Upper lobe of right lung (tissue), 1 donor: ENCODE measurements at places on chromosomes 7 and 10. TPM values are rescaled to one million over a fixed set of nuclear protein-coding genes. Genes with fewer than 3 reads are reported as not detected.

Gene HTR7
- 0.64 TPM for total RNA-seq

Gene ADCYAP1R1
- total RNA-seq, result 1.8 TPM

Gene SYT15
- total RNA-seq, result 45.4 TPM

Gene ZNF746
- 17.0 TPM for total RNA-seq

Gene CDNF
- total RNA-seq, result 0.61 TPM

Gene MYOZ1
- 5.2 TPM for total RNA-seq

Gene CTAGE6
- 0.52 TPM for total RNA-seq

Gene DYNC1I1
- total RNA-seq, result 2.3 TPM

Gene HOXA13
- total RNA-seq, result not detected

Gene PRKCQ
- 9.8 TPM for total RNA-seq

Gene SPOCK2
- total RNA-seq, result 187 TPM

- DNase-seq, result no peak
Measured at GRCh38 chr7:69177941-69178494, 420.3 kb upstream of the AUTS2 start.

DNA sequence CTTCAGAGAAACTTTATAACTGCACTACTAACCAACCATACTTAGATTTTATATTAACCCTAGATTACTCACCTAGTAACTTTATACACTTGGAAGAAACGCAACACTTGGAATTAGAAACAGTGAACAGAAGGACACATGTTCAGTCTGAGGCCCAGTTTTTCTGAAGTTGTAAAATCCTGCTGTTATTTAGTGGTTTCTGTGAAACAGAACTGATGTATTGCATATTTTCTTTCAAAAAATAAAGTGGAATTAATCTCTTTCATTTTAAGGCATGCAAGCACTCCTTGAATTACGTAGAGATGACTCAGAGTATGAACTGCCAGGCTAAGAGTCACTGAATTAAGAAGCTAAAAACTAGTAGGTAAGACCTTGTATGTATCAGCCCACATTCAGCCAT is 215.8 kb downstream of the SKAP2 start:
- no peak for DNase-seq

DNA sequence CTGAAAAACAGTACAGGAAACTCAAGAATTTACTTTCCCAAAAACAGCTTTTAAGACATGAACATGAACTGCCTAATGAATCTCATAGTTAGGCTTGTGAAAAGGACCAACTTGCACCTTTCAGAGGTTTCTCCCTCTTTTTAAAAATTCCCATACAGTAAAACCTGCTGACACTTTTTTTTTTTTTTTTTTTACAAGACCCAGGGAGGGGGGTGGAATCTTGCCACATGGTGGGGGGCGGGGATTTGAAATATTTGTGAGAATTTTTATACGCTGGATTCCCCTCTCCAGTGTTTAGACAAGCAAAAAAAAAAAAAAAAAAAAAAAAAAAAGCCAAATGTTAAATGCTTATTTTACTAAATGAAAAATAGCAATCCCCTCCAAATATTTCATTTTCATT is 57.4 kb downstream of the HIBADH start:
- DNase-seq, result no peak

DNA sequence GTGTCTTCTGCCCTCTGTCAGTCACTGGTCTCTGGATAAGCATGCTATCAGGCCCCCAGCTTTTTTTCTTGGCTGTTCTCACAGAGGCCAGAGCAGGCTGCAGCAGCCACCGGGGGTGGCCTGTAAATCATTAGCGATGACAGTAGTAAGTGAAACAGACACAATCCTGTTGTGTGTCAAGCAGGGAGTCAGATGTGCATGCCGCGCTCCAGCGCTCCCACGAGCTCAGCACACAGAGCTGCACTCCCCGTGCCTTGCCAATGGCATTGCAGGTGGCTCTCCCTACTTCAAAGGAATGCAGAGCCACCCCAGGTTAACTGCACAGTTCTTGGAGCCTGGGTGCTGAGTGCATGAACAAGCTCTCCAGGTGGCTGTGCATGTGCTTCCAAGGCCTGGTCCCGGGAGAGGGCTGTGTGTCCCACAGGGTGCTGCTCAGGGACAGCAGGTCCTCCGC is 226.1 kb downstream of the GLRX3 start:
- no peak for DNase-seq

DNA sequence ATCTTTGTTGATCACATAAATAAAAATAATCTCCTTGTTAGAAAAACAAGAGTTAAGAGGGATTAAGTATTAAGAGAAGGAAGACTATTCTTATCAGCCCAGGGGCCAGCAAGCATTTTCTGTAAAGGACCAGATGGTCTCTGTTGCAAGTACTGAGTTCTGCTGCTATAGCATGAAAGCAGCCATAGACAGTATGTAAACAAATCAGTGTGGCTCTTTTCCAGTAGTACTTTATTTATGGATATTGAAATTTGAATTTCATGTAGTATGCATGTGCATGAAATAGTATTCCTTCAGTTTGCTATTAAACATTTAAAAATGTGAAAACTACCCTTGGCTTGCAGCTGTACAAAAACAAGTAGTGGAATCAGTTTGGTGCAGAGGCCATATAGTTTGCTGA is 81.7 kb downstream of the STK31 start:
- DNase-seq, result no peak

DNA sequence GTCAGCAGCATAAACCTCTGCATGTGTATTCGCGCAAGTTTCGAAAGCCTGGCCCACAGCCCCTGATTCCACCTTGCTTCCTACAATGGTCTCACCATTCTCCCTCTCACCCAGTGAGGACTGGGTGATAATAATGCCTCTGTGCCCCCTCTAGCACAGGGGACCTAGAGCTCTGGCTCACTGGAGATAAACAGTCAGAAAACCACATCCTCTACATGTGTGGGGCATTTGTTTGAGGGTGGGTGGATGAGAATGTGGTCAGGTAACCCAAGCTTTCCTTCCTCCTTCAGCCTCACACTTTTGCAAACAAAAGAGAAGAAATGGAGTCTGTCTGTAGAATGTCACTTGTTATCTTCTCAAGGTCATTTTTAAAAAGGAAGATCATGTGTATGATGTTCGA is 373.5 kb downstream of the KCNMA1 start:
- no peak for DNase-seq

GRCh38 chr7:82049891-82050533 is 280.2 kb upstream of the HGF start:
- no peak for DNase-seq

DNA sequence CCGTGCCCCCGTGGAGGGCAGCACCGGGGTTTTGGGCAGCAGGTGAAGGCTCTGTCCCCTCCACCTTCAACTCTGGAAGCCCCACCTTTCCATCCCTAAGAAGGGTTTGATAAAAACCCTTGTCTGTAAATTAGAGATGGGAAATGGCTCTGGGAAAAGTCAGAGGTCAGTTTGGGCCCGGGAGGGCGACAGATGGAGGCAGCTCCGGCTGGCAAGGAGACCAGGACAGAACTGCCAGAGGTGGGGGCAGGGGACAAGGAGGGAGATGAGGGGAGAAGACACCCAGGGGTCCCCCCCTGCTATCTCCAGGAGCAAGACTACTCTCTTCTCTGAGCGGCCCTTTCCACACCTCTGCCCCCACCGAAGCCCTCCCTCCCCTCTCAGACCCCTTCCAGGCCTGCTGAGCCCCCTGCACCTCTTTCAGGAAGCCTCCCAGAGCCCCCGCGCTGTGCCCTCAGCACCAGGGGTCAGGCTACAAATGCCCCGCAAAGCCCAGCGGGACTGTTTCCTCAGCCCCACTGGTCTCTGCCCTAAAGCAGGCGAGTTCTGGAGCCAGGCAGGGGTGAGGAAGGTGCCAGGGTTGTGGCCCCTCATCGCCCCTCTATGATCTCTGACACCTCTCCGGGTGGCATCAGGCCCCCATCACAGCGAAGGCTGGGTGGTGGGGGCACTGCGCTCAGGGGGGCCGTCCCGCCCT is 980 bp upstream of the SH2B2 start:
- no peak for DNase-seq

- no peak for DNase-seq
Measured at GRCh38 chr10:3323865-3324498, 151.4 kb upstream of the PITRM1 start.

- DNase-seq, result peak; percentile 65
Measured at GRCh38 chr7:87600130-87601124, at the start of gene ABCB1. Gene ABCB1 (minus strand): TSS chr7:87600884. CDS start chr7:87600184, 700 bp downstream.

DNA sequence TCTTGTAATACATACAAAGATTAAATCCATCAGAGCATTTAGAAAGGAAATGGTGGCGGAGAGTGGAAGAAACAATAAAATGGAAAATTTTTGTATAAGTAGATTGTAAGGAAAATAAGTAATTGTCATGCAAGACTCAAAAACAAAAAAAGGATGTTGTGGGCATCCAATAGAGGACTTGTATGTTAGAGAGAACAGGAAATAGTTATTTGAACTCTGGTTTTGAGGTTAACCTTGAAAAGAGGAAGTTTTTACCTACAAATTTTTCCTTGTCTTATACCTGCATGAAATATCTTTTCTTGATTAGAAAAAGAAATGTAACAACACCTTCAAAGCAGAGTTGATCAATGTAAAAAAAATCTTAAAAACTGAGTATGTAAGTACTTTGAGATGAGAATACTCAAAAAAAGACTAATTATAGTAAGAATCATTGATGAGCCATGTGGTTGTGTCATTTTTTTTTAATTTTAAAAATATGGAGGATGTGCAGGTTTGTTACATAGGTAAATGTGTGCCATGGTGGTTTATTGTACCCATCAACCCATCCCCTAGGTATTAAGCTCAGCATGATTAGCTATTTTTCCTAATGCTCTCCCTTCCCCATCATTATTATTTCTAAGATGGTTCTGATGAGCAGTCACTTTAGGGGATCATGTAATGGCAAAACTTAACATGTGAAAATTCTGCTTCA is 11.9 kb downstream of the TMEM106B start:
- no peak for DNase-seq

- DNase-seq, result no peak
Measured at GRCh38 chr10:47378606-47379444, 5.3 kb downstream of the ZNF488 start.

- no peak for DNase-seq
Measured at GRCh38 chr10:51363415-51363814, 289.1 kb downstream of the PRKG1 start.

DNA sequence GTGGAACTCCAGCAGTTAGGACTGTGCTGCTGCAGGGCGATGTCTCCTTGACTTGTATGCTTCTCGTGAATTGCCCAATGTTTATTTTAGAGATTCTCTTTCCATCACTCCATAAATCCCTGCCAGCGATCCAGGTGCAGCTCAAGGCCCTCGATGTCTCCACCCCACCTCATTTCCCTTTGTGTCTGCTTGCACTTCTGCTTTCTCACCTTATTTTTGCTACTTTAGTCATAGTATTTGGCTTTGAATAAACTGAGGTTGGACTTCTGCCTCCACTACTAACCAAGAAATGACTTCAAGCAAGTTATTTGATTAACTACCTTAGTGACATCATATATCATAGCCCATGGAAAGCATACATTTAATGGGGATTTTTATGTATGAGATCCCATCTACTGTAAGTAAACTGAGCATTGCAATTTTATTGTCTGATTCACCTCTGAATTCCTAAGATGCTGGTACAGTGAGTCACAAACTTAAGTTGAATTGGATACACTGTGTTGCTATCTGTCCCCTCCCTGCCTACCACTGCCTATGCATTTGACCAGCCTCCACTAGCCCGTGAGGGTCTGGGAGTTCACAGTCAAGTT is 255.8 kb downstream of the ABCA13 start:
- no peak for DNase-seq

GRCh38 chr7:108974641-108975040 is 405.0 kb downstream of the DNAJB9 start:
- no peak for DNase-seq

DNA sequence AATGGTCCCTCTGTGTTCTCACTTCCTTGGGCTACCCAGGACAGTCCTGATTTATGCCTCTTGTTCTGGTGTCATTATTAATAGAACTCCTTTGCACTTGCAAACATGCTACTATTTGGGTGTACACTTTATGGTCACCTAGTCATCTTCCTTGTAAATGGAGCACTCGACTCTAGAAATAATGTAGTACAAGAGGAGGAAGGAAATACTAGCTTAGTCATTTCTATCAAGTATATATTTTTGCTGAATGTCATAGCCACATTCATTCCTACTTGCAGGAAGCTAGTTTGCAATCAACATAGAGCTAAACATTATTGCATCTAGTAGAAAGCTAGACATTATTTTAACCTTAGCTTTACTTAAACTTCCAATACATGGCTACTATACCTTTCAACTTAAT is 335.3 kb downstream of the MAGI2 start:
- DNase-seq, result no peak

DNA sequence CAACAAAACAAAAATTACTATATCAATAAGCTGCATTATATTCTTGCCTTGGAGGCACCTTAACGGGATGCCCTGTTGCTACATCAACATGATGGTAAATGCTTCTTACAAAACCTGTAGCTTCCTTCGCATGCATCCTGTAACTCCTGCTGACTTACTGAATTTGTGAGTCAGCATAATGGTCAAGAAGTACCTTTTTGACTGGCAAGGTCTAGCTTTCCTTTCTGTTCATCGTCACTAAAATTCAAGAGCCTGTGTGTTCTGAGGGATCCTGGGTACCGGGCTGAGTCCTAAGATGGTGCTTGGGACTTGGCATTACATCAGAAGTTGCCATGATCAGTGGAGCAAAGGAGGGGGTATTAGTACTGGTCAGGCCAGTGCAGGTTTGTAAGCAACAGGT is 4.9 kb downstream of the PFKFB3 start:
- no peak for DNase-seq

DNA sequence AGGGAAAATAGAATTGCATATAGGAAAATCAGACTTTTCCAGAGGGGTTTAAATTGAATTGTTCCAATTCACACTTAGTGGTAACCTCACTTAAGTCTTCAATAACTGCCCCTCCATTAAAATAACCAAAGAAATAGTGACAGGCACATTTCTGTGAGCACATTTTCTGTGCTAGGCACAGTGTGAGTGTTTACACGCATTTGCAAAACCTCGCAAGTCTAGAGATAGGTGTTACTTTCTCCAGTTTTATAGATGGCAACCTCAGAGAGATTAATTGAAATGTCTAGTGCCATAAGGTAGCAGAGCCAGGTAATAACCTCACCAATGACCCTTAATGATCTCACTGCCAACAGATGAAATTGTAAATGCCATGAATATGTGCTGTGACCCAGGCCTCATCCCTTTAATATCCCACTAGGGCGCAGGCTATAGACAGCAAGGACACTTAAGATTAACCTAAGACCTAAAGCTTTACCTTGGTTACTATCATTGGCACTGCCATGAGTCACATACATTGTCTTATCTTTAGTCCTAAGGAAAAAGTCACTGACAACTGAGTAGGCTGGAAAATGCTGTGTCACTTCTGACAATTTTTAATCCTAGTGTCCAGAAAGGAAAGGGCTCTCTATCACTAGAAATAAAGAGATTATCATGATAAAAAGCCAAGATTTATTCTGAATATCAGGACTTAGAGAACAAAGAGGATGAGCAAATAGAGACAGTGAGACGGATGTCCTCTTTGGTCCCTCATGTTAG is 187.8 kb downstream of the PPP1R17 start:
- DNase-seq, result no peak

DNA sequence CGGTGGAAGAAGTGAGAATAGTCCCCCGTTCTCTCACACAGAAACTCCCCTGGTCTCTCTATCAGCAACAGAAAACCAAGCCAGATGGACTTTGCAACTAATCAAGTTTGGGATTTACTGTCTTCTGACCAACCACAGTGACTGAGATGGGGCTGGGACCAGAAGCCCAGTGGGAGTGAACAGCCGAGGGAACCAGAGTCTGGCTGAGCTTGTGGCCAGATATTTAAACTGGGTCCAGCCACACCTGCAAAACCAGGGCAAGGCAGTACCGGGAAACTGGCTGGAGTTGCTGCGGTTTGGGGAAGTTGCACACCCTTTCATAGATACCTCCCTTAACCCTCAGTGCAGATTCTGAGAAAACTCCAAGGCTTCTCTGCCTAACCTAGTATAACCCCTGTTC is 6.0 kb downstream of the GSTK1 start:
- no peak for DNase-seq

- no peak for DNase-seq
Measured at GRCh38 chr7:3943779-3944520, 642.9 kb downstream of the SDK1 start.
